ENCODE measurements at places on chromosomes 6 and 20. TPM values are rescaled to one million over a fixed set of nuclear protein-coding genes. Genes with fewer than 3 reads are reported as not detected.

Gene TMEM217
- 1.8 TPM for total RNA-seq

Gene VAPB
- 47.5 TPM for total RNA-seq

Gene DLL1
- total RNA-seq: 1.3 TPM

Gene HCK
- total RNA-seq: 3.3 TPM

Gene ATXN1
- 32.6 TPM for total RNA-seq

Gene CD164
- 166 TPM for total RNA-seq

Gene TP53TG5
- total RNA-seq: 0.89 TPM

Gene SYCP2
- 0.72 TPM for total RNA-seq

Gene TDRD6
- total RNA-seq: 0.24 TPM

Gene SNAP25
- total RNA-seq: 11.3 TPM

Data from ovary (tissue), 10 donors.